ENCODE measurements at places on chromosomes 12 and 14. TPM values are rescaled to one million over a fixed set of nuclear protein-coding genes. Genes with fewer than 3 reads are reported as not detected.
A peak's percentile ranks its signal among the peaks of the same experiment; 100 is the strongest.

Gene BMP4
- 7.8 TPM for total RNA-seq

Gene DDX24
- 198 TPM for total RNA-seq

Gene TTC7B
- total RNA-seq, result 57.4 TPM

Gene C14orf119
- total RNA-seq, result 37.6 TPM

Gene RTN1
- total RNA-seq, result 42.4 TPM

Gene CKB
- 78.1 TPM for total RNA-seq

Gene CDCA4
- total RNA-seq, result 4.1 TPM

Gene FITM1
- 0.71 TPM for total RNA-seq

- H3K27me3 ChIP-seq, result no peaks in the 10 kb centered on the region
- no peaks in the 10 kb centered on the region for H3K36me3 ChIP-seq
- DNase-seq, result no peak
- H3K4me1 ChIP-seq, result peaks cover 3% of the 10 kb centered on the region
- H3K27ac ChIP-seq, result peak overlapping the region; percentile 64
- H3K4me3 ChIP-seq, result peak overlapping the region; percentile 53
These were observed 1.1 kb downstream of the POLR3B start for GRCh38 chr12:106358396-106359241.

- H3K4me3 ChIP-seq, result no peak overlapping the region
- H3K4me1 ChIP-seq, result no peaks in the 10 kb centered on the region
- no peaks in the 10 kb centered on the region for H3K36me3 ChIP-seq
- H3K27ac ChIP-seq, result no peak overlapping the region
- no peak for DNase-seq
- H3K27me3 ChIP-seq, result peaks cover 2% of the 10 kb centered on the region
These were observed 67.1 kb upstream of the GZMB start for GRCh38 chr14:24701062-24701461.

GRCh38 chr12:54359762-54360351, 4.4 kb downstream of the GPR84 start:
- peak overlapping the region; percentile 40 for H3K4me3 ChIP-seq
- H3K36me3 ChIP-seq, result no peaks in the 10 kb centered on the region
- no peaks in the 10 kb centered on the region for H3K4me1 ChIP-seq
- H3K27me3 ChIP-seq, result no peaks in the 10 kb centered on the region

DNA sequence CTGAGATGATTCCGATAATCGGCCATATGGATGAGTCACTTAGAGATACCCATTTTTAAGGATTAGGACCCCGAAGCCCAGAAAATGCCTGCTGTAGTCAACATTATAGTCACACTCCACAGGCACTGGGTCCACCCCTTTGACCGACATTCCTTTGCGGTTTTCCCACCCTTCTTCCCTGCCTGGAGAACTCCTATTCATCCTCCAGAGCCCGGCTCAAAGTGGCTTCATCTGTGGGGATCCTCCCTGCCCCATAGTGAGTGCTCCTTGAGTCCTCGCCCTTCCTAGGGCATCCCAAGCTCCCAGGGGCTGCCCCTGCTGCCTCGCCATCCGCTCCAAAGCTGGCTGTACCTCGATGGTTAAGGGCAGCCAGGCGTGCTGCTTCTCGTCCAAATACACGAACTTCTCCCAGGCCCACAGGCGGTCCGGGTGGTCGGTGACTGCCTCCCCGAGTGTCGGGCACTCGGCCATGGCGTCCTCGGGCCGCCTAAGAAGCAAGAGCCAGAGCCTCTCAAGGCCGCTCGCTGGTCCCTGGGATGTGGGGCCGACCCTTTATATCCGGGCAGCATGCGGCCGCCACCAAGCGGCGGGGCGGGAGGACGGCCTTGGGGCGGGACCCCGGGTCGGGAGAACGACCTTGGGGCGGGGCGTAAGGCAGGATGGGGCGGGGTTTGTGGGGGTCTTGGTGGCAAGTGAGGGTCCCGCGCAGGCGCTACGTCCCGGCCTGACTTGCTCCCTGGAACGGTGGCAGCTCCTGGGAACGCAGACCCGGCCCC, at the start of gene TCL1A:
Gene TCL1A (minus strand): TSS at position 530 of the 776 bp plus-strand sequence. CDS start 59 bp downstream, at position 471.
- H3K27me3 ChIP-seq, result no peaks in the 10 kb centered on the region
- H3K27ac ChIP-seq, result no peak within 1 kb of the TSS
- DNase-seq, result no peak
- no peak within 1 kb of the TSS for H3K4me3 ChIP-seq
- no peaks in the 10 kb centered on the region for H3K4me1 ChIP-seq
- H3K36me3 ChIP-seq, result no peaks in the 10 kb centered on the region

- no peak for DNase-seq
- H3K4me3 ChIP-seq, result no peak overlapping the region
- H3K4me1 ChIP-seq, result no peaks in the 10 kb centered on the region
- no peaks in the 10 kb centered on the region for H3K27me3 ChIP-seq
- H3K27ac ChIP-seq, result no peak overlapping the region
- no peaks in the 10 kb centered on the region for H3K36me3 ChIP-seq
These were observed 47.9 kb downstream of the WDR20 start for GRCh38 chr14:102187568-102188001.

- DNase-seq, result no peak
- H3K27me3 ChIP-seq, result no peaks in the 10 kb centered on the region
- H3K27ac ChIP-seq, result no peak overlapping the region
These were observed 8.2 kb downstream of the IPO8 start for GRCh38 chr12:30687265-30687986.

- H3K27ac ChIP-seq, result no peak overlapping the region
- H3K4me1 ChIP-seq, result no peaks in the 10 kb centered on the region
- DNase-seq, result no peak
- no peaks in the 10 kb centered on the region for H3K27me3 ChIP-seq
- H3K36me3 ChIP-seq, result no peaks in the 10 kb centered on the region
These were observed 58.5 kb downstream of the PLXNC1 start for GRCh38 chr12:94206886-94207285.

DNA sequence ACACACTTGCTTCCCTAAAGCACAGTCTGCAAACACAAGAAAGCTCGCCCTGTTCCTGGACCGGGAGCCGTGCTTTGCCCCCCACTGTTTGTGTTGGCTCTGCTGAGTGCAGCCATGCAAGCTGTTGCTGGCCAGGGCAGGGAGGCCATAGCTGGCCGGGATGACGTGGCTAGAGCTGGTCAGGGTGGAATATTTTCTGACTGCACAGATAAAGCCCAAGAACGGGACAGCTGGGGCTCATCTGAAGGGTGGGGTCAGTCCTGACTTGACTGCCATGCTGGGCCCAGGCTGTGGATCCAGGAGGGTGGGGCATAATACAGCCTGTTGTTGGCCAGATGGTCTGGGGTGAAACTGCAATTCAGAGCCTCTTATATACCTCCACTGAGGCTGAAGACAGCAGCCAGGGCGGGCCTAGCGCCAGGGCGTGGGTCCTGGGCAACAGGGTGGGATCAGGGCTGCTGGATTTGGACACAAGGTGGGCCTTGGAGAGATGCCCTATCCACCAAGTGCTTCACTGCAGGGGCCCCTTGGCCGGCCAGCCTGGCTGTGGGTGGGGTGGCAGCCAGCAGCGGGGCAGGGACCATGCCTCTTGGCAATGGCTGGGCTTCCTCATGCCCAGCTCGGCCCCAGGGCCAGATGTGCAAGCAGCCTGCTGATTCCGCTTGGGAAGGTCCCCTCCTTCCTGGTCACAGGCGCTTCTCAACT, 14.8 kb downstream of the KMT5A start:
- peak overlapping the region; percentile 38 for H3K27ac ChIP-seq
- H3K4me1 ChIP-seq, result no peaks in the 10 kb centered on the region
- no peak overlapping the region for H3K4me3 ChIP-seq
- peak; percentile 91 for DNase-seq
- no peaks in the 10 kb centered on the region for H3K36me3 ChIP-seq
- H3K27me3 ChIP-seq, result no peaks in the 10 kb centered on the region

DNA sequence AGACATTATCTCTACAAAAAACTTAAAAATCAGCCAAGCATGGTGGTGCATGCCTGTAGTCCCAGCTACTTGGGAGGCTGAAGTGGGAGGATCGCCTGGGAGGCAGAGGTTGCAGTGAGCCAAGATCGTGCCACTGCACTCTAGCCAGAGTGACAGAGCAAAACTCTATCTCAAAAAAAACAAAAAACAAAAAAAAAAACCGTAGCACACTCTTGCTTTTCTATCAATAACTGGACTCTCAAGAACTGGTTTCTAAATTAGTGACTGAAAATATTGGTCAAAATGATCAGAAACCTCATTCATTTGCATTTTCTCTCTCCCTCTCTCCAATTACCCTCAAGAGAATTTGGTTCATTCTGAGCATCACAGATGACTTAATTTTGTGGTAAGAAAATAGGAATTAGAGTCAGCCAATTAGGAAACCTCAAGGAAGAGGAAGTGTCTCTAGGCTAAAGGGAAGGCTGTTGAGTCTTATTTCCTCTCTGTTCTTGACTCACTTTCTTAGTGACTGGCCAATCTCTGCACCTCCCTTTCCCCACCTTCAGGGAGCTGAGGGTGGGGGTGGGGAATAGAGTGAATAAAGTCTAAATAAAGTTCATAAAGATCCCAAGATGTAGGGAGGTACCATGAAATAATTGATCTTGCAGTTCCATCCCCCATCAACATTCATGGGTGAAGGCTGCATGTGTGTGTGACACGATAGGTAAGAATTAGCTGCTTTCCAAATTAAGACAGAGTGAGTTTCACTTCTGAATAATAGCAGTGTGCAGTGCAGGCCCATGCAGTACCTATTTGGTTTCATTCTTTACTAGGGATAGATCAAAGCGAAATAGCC, 6.8 kb upstream of the PSMA6 start:
- no peak for DNase-seq
- no peak overlapping the region for H3K27ac ChIP-seq
- H3K4me1 ChIP-seq, result no peaks in the 10 kb centered on the region
- no peak overlapping the region for H3K4me3 ChIP-seq
- no peaks in the 10 kb centered on the region for H3K36me3 ChIP-seq

GRCh38 chr12:101666052-101666728, 31.2 kb upstream of the CHPT1 start:
- no peaks in the 10 kb centered on the region for H3K27me3 ChIP-seq
- H3K4me3 ChIP-seq, result no peak overlapping the region
- H3K36me3 ChIP-seq, result no peaks in the 10 kb centered on the region
- no peaks in the 10 kb centered on the region for H3K4me1 ChIP-seq

DNA sequence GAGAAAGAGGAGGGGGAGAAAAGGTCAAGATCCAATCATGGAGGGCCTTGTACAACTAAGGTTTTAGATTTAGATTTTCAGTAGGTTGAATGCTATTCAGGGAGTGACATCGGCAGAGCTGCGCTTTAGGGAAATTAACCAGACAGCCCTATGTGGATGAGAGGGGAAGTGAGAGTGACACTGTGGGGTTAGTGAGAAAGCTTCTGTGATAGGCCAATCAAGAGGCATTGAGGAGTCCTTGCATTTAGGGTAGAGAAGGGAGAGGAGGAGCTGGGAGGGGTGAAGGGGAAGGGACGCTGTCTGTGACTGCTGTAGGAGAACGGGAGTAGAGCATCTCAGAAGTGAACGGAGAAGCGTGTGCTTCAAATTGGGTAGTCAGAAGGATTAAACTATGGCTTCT, 3.4 kb downstream of the HSD17B6 start:
- DNase-seq, result no peak
- H3K4me1 ChIP-seq, result no peaks in the 10 kb centered on the region
- no peak overlapping the region for H3K27ac ChIP-seq
- H3K27me3 ChIP-seq, result no peaks in the 10 kb centered on the region
- H3K4me3 ChIP-seq, result no peak overlapping the region
